COR-L47 (cell line): ENCODE measurements at places on chromosomes 5 and 9.

GRCh38 chr5:166722939-166723338, 1568.5 kb upstream of the WWC1 start:
- DNase-seq = no peak

DNA sequence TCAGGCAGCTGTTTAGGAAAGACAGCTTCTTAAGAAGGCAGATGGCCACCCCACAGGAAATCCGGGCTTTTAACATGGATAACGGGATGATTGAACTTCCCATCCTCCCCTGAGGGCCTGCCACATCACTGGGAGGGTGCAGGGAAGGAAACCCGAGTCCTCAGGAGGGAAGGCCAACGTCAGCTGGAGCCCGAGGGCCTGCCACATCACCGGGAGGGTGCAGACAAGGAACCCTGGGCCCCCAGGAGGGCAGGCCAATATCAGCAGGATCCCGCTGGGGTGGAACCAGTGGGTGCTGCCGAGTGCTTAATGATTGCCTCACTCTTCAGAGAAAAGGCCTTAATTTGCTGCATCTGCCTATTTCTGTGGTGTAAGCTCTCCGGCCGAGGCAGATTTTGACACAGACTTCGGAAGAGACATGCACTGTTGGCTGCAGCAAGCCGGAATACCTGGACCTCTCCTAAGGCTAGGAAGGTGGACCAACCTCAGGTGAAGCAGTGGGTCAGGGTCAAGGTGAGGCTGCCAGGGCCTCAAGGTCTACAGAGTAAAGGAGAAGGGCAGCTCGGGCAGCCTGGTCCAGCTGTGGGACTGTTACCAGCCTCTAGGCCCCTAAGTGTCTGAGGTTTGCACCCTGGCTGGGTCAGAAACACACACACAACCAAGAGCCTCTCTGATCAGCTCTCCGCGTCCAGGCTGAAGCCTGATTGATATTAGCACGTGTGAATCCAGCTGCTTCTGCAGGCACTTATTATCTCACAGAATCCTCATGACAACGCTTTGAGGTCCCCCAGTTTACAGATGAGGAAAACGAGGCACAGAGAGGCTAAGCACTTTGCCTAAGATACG, 14.8 kb upstream of the COL5A1 start:
- DNase-seq = no peak

DNA sequence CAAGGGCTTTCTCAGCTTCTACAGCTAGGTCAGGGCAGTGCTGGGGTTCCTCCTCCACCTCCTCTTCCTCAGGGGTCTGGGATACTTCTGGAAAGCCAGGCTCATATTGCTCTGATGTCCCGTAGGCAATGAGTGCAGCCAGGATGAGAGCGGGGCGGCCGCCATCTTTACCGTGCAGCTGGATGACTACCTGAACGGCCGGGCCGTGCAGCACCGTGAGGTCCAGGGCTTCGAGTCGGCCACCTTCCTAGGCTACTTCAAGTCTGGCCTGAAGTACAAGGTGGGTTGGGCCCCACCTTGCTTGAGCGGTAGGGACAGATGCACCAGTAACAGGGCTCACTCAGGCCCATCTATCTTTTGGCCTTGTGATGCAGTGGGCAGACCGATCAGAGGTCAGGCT, 34.8 kb downstream of the GSN start:
- no peak for DNase-seq

- no peak for DNase-seq
Measured at GRCh38 chr5:142823126-142823525, 52.9 kb downstream of the ARHGAP26 start.

DNA sequence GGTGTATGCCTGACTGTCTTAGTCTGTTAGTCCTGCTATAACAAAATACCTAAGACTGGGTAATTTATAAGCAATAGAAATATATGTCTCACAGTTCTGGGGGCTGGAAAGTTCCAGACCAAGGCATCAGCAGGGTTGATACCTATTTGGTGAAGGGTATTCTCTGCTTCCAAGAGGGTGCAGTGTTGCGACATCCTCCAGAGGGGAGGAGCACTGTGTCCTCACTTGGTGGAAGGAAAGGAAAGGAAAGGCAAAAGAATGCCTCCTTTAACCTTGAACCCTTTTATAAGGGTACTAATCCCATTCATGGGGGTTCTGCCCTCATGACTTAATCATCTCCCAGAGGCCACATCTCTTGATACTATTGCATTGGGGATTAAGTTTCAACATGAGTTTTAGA, 42.0 kb upstream of the SLC24A2 start:
- DNase-seq = no peak

- no peak for DNase-seq
Measured at GRCh38 chr9:33447799-33448553, 583 bp upstream of the AQP3 start.

DNA sequence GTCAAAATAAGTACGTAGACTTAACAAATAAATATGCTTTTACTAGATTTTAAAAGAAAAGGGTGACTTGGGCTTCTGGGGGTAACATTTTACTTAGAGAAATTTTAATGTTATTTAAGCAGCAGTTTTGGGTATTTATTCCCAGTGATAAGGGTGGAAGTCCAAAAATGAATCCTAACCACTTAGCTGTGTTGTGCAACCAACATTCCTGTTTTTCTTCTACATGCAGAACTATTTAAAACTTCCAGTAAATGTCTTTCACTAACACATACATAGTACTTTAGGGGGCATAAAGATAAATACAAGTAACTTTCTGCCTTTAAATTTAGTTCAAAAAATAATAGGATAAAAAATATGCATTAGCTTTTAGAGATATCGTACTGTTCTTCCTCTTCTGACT, 436.7 kb downstream of the CTNND2 start:
- no peak for DNase-seq
